SK-MEL-5 (cell line): ENCODE measurements at places on chromosomes 12 and 14. TPM values are rescaled to one million over a fixed set of nuclear protein-coding genes. Genes with fewer than 3 reads are reported as not detected.

The KRT80 gene
- total RNA-seq: 0.11 TPM in 2 replicates

The MYO1H gene
- total RNA-seq: 0.08 TPM in 1 of 2 replicates, not detected in the other

The ACACB gene
- 5.9 and 6.9 TPM in 2 replicates for total RNA-seq

The FOXN4 gene
- not detected in 2 replicates for total RNA-seq

The DTX3 gene
- total RNA-seq: 13.6 and 14.1 TPM in 2 replicates

The DPY19L2 gene
- 3.2 and 4.1 TPM in 2 replicates for total RNA-seq

The OR10G2 gene
- total RNA-seq: not detected in 2 replicates

DNA sequence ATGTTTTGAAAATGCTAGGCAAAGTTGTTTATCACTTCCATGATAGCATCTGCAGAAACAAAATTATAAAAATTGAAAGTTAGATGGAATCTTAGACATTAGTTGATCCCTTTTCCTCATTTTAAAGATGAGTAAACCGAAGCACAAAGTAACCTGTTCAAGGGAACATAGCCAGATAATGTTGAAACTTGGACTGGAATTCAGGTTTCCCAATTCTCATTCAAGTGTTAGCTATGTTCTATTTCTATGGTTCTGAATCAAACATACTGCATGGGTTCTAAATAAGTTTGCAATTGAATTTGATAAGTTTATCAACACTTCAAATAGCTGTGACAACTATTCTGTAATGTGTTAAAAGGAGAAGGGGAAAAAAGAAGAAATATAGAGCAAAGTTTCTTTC, 122.4 kb upstream of the SOX5 start:
- no peak for DNase-seq

DNA sequence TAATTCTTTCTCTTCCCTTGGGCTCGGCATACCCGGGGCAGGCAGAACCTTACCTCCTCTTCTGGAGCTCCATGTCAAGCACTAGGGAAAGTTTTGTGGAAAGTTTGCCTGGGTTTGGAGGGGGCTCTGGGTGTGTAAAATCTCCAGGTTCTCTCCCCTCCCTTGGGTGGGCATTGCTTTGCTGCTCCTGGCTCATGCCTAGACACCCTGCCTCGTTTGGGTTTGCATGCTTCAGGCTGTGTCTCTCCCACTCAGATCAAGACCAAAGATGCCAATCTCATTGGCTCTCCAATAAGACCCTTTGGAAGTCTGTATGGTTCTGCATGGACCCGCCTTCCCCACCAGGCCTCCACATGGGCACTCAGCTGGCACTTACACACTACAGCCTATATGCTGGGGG, 6.2 kb upstream of the KRT2 start:
- no peak for DNase-seq

DNA sequence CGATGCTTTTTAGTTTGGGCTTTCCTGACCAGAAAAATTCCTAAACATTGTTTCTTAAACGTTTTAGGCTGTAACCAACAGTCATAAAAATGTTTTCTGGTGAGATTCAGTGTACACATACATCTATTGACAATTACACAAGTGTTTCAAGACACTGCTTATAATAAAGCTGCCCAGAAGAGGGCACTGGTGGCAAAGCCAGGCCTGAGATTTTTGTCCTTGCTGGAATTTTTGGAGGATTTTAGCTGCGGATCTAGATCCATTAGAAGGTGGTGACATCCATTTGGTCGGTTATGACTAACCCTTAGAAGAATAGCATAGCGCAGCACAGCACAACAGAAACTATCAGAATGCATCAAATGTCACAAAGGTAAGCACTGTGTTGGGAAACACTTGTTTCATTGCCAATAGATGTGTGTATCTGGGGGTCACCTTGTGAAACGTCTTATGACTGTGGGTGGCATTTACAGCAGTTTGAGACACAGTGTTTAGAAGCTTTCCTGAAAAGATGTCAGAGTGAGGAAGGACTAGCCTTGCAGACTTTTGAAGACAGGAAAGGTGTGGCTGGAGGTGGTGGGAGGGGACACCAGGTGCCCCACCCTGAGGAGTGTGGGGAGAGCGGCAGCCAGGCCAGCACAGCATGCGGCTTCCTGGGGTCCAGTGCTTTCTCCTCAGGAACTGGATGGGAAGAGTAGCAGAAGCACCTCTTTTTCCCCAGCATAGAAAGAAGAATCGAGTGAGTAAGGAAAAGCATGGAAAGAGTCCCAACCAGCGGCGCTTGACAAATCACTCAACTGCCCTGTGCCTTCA, 54.7 kb upstream of the FKBP4 start:
- peak; percentile 62 for DNase-seq

- no peak for DNase-seq
Observed at GRCh38 chr12:52740584-52740983, 36.6 kb downstream of the KRT76 start.

DNA sequence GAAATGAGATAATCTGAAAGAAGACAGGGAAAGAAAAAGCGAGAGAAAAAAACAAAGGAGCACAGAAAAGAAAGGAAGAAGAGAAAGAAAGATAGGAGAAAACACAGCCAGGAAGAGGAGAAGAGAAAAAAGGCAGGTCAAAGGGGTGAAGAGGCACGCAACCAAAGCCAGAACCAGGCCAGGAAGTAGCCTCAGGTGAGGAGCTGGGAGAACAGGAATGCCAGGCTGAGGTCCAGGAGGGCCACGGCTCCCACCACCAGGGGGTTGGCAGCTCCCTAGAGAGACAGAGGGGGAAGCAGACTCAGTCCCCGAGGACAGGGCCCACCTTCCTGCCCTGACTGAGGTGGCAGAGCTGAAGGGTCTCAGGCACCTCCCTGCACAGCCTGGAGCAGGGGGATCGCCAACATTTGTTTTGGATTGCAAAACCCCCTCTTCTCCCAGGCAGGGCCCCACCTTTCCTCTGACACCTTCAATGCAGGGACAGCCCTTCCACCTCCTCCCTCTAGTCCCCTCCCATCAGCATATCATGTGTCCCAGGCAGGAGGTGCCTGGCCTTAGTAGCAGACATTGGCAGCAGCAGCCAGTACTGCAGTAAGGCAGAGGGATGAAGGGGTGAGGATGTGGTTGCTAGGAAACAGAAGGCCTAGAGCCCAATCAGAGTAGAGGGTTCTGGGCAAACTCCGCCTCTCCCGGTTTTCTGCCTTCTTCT, 2.0 kb upstream of the AP1G2 start:
- peak; percentile 41 for DNase-seq

DNA sequence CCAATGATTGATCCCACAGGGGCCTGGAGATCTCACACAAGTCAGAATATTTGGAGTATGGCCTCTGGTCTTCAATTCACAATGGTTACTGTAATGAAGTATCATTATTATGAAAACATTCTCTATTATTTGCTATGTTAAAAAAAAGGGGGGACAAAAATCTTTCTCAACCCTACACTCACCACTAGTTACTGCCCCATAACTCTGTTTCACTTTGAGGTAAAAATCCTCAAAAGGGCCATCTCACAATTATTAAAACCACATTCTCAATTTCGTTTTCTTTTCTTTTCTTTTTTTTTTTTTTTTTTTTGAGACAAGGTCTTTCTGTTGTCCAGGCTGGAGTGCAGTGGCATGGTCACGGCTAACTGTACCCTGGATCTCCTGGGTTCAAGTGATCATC, 59.6 kb upstream of the KCNC2 start:
- no peak for DNase-seq

DNA sequence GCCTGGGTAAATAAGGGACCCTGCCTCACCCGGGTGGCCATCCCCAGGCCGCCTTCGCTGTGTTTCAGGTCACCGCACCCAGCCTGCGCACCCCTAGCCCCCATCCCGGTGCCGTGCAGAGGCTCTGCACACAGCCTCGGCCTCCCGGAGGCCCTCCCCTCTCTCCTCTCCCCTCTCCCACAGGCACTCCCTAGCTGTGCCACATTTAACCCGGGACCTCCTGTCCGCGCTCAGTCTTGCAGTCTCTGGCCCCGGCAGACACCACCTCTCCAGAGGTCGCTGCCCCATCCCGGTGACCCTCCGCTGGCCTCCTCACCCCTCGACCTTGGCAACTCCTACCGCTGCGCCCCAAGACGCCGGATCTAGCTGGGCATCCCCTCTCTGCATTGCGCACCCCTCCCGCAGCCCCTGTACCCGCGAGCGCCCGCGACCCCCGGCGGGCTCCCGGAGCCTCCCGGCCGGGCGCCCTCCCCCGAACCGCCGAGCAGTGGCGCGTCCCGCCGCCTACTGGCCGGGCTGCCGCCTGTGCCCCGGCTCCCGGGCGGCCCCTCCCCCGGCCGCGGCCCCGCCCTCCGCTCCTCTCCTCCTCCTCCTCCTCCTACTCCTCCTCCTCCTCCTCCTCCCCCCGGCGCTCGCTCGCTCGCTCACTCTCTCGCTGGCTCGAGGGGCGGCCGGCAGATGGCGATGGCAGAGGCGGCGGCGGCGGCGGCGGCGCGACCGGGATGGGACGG, 120.7 kb downstream of the AACS start:
- peak; percentile 64 for DNase-seq

DNA sequence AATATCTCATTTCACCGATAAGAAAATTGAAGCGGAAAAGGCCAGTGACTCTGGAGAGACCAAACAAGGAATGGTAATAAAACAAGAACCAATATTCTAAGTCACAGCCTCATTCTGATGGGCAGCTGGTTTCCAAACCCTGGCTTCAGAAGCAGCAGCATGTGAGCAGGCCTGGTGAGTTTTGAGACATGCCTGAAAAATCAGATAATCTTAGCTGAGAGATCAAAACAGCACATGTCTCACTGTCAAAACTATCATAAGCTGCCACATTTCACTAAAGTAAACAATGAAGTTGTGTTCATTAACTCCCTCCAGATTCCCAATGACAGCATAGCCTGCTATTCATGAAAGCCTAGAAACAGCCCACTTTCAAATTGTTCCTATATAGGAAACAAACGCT, 36.5 kb downstream of the CIT start:
- DNase-seq: peak; percentile 5

DNA sequence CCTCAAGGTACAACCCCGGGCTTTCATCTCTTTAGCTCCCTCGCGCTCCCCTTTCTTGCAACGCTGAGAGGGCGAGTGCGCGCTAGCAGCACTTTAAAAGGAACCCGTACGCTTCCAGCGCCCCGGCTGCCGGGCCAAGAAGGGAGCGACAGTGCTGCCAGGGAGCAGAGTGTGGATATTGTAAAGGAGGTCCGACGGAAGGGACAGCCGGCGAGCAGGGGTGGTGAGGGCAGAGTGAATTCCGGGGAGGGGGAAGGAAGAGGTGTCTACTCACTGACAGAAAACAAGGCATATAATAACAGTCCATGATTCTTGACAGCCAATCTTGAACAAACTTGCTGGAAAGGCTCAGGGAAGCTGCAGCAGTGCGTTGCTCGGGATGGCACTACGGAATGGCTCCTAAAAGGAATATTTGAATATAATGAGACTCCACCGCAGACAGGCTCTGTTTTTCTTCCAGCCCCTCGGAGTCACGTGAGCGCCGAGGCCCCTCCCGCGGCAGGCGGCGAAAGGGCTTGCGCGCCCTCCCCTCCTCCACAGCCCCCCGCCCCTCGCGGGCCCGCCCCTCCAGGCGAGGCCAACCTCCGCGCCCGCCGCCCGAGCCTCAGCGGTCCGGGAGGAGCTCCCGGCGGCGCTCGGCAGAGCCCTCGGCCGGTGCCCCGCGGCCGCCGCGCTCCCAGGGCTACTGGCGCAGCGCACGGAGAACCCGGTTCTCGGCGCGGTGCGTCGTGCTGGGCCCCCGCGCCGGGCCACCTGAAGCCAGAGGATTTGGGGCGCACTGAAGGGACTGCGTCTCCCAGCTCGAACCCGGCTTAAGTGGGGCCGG, 3.4 kb downstream of the BMP4 start:
- DNase-seq: peak; percentile 56

DNA sequence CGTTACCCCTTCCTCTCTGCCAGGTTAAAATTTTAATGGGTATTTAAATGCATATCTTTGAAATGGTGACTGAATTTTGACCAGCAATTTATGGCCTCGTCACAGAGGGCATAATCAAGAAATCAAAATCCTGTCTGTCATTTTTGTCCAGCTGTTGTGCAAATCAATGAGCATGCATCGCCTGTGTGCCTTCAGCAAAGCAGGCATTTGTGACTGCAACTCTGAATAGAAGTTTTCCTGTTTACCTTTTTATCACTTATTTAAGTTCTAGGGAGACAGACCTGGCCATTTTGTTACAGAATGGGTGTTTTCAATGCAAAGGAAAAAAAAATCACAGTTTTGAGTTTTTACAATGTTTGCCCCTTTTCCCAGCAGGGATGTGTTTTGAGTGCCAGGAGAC, 107.4 kb downstream of the PPM1A start:
- no peak for DNase-seq

GRCh38 chr14:64634558-64634957, 69.7 kb upstream of the PLEKHG3 start:
- no peak for DNase-seq

DNA sequence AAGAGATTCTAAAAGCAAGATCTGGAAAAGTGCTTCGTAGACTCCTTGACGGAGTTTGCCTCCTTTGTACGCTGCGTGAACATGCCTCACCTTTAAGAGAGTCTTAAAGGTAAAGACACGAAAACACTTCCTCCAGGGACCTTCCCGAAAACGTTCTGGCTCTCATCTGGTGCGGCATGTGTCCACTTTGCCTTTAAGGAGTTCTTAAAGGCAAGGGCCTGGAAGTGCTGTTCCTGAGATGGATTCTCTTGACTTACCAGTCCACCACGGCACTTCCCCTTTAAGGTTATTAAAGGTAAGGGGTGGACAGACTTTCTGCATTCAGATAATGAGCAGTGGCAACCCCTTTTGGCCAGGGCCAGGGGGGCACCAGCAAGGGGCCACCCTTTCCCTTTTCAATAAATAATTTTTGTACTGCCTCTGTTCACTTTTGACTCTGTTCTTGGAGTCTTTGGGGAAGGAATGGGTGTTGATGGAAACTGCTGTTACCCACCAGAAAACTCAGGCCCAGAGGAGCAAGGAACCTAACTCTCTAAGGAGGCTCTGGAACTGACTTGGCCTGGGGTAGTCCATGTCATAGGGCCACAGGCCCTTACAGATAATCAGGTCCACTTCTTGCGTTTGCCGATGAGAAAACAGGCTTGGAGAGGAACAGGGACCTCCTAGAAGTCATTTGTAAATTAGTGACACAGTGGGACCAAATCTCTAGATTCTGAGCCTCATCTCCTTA, 4.4 kb downstream of the REM2 start:
- DNase-seq: peak; percentile 46

DNA sequence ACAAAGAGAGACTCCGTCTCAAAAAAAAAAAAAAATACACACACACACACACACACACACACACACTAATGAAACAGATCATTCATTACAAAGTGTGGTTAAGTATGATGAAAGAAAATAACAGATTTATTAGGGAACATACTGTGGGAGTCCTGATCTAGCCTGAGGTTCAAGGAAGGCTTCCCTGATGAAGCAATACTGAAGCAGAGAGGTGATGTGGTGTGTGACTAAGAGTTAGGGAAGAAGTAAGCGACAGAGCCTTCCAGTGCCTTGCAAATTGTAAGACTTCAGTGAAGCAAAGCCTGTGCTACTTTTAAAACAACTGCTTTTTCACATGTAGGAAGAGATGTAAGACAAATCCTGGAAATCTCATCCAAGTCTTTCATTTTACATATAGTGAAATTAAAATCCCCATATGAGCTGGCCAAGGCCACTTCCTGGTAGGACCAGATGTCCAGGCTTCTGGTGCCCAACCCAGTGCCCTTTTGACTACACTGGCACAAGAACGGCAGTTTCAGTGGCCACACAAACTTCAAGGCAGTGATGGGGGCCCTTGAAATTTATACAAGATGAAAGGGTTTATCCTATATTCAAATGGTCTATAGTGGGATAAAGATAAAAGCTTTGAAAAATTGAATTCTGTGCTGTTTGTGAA, 86.2 kb downstream of the STON2 start:
- no peak for DNase-seq
